ENCODE measurements at places on chromosomes 5 and 9.

GRCh38 chr9:121640491-121641223 is 10.8 kb upstream of the DAB2IP start:
- H3K4me3 ChIP-seq = no peak overlapping the region
- peaks cover 8% of the 10 kb centered on the region for H3K36me3 ChIP-seq
- H3K4me1 ChIP-seq = peaks cover 7% of the 10 kb centered on the region
- no peak for DNase-seq
- peaks cover 7% of the 10 kb centered on the region for H3K27me3 ChIP-seq

- H3K4me1 ChIP-seq = no peaks in the 10 kb centered on the region
- no peak overlapping the region for H3K4me3 ChIP-seq
- DNase-seq = no peak
- H3K36me3 ChIP-seq = peaks cover 5% of the 10 kb centered on the region
- no peak overlapping the region for H3K27ac ChIP-seq
- H3K27me3 ChIP-seq = peaks cover 25% of the 10 kb centered on the region
Measured at GRCh38 chr5:135842737-135843136, 8.3 kb downstream of the SLC25A48 start.

- DNase-seq = no peak
- H3K36me3 ChIP-seq = no peaks in the 10 kb centered on the region
- H3K4me3 ChIP-seq = no peak overlapping the region
- peaks cover 5% of the 10 kb centered on the region for H3K27me3 ChIP-seq
- H3K27ac ChIP-seq = no peak overlapping the region
- no peaks in the 10 kb centered on the region for H3K4me1 ChIP-seq
Measured at GRCh38 chr5:38718771-38719391, 126.9 kb upstream of the OSMR start.

- H3K4me3 ChIP-seq = no peak overlapping the region
- peaks cover 40% of the 10 kb centered on the region for H3K27me3 ChIP-seq
- H3K4me1 ChIP-seq = peaks cover 24% of the 10 kb centered on the region
- H3K36me3 ChIP-seq = no peaks in the 10 kb centered on the region
- no peak overlapping the region for H3K27ac ChIP-seq
Measured at GRCh38 chr9:75894566-75894965, 4.1 kb downstream of the PCSK5 start.

All from naive B cell (primary cell).